ENCODE measurements at places on chromosomes 1 and 21. TPM values are rescaled to one million over a fixed set of nuclear protein-coding genes. Genes with fewer than 3 reads are reported as not detected.

Gene PSMB2
- 111 TPM for total RNA-seq

- DNase-seq = no peak
Observed at GRCh38 chr1:178465011-178465410, 31.8 kb downstream of the CLEC20A start.

- DNase-seq = no peak
Observed at GRCh38 chr1:244102046-244102445, 51.0 kb downstream of the ZBTB18 start.

GRCh38 chr1:55860798-55861519 is 645.8 kb upstream of the USP24 start:
- DNase-seq = no peak

GRCh38 chr1:78284354-78284753 is 206.4 kb upstream of the PTGFR start:
- no peak for DNase-seq

DNA sequence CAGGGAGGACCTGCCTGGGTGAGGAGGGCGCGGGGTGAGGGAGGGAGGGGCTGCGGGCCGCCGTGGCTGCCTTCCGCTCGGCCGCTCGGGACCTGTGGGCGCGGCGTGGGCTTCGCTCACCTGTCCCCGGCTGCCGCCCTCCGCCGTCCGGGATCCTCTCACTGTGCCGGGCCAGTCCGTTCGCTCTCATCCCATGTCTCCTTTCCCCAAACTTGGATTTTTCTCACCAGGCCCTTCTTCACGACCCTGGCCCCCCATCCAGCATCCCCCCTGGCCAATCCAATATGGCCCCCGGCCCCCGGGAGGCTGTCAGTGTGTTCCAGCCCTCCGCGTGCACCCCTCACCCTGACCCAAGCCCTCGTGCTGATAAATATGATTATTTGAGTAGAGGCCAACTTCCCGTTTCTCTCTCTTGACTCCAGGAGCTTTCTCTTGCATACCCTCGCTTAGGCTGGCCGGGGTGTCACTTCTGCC is 362 bp downstream of the ZBTB48 start:
- no peak for DNase-seq

All from activated naive CD8-positive, alpha-beta T cell treated with anti-CD3 and anti-CD28 coated beads for 36 hours (primary cell).